ENCODE measurements at places on chromosomes 13 and 19.

- no peak for DNase-seq
These were observed 16.4 kb downstream of the FBN3 start for GRCh38 chr19:8132858-8133458.

GRCh38 chr13:43077906-43078305 lies 54.5 kb downstream of the DNAJC15 start:
- DNase-seq: no peak

DNA sequence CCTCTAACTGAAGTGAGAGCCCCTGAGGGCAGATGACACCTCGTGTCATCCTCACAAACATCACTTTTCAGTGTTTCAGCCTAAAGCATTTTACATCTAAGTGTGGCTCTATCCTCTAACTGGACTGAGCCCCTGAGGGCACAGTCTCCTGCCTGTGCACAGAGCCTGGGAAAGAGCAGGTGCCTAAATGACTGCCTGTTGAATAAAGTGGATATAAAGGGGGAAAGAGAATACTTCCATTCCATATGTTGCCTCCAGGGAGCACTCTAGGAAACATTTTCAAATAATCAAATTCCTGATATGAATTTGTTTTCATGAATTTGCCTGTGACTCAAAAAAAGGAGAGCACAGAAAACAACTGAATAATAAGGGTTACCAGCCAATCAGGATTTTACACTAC lies 32.2 kb downstream of the CNMD start:
- no peak for DNase-seq

GRCh38 chr19:2976609-2977000 lies 759 bp upstream of the TLE6 start:
- no peak for DNase-seq

- DNase-seq: no peak
These were observed 806 bp downstream of the ZNF414 start for GRCh38 chr19:8513036-8513686.

DNA sequence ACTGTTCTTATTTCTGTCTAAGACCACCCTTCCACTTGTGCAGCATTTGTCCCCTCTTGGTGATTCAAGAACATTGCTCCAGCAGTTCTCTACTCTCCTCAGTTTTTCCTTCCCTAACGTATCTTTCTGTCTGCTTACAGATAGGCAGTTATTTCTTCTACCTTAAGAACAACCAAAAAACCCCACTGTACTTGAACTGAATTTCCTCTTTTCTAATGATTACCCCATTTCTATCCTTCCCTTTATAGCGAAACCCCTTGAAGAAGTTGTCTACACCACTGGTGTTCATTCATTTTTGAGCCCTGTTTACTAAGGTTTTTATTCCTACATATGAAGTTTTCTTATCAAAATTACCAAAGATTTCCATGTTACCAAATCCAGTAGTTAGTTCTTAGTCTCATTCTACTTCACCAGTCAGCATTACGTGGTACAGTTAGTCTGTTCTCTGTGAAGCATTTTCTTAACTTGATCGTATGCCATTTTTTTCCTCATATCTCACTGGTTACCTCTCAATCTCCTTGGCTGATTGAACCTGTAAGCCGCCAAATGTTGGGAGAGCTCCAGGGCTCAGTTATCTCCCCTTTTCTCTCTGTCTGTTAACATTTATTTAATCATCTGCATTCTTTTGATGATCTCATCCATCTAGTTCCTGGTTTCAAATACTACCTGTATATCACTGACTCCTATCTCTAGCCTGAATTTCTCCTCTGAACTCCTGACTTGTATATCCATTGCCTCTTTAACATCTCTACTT lies 9.0 kb downstream of the LSM14A start:
- no peak for DNase-seq

DNA sequence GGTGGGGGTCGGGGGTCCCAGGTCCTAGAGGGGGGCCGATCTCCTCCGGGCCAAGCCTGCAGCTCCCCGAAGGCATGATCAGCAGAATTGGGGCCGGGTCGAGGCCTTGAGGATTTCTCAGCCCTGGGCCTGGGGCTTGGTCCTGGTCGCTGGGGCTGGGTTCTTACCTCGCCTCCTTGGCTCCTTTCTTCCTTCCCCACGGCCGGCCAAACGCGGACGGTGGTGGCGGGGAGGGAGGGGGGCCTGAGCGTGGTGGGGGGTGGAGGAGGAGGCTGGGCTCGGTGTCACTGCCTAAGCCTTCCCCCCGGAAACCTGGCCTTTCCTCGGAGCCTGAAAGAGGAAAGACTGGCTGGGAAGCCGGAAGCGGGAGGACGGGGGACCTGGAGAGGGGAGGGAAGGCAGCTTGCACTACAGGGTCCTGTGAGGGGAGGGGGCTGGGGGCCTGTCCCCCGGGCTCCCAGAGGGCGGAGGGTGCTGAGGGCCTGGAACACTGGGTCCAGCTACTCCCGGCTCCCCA lies at the start of gene ZNF579:
TSS of gene ZNF579 (minus strand) at position 221 of the 517 bp plus-strand sequence. CDS start 1,209 bp downstream, outside the sequence.
- peak; percentile 73 for DNase-seq

DNA sequence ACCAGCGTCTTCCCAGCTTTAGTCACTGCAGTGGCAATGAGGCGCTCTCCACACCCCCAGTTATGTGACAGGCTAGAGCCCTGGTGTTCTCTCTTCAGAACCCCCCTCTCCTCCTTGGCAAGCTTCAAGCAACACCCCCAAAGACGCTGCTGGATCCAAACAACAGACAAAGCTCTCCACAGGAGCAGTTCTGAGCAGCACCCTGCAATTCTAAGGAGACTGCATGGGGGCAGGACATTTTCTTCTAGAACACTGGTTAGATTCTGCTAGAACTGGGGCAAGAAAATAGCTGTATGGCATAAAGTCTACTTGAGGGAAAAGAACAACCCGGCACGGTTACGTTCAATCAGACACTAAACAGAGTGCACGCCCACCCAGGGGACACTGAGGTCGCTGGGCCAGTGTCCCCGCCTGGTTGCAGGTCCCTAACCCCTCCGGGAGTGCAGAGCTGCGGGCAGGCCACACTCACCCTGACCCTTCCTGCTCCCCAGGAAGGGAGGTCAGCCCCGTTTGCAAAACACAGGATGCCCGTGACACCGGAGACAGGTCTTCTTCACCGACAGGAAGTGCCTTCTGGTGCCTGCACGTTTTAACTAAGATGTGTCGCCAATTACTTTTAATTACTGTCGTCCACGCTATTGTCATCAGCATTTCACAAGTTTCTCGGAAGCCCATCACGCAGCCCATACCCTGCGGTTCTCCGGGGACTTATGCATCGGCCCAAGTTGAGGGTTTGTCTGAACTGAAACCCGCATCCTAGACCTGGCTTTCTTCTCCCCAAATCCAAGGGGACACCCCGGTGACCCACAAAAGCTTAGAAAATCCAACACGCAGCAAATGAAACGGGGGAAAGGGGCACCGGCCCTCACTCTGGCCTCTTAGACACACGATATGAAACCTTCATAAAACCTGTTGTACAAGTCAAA lies 943 bp downstream of the GJB6 start:
- no peak for DNase-seq

DNA sequence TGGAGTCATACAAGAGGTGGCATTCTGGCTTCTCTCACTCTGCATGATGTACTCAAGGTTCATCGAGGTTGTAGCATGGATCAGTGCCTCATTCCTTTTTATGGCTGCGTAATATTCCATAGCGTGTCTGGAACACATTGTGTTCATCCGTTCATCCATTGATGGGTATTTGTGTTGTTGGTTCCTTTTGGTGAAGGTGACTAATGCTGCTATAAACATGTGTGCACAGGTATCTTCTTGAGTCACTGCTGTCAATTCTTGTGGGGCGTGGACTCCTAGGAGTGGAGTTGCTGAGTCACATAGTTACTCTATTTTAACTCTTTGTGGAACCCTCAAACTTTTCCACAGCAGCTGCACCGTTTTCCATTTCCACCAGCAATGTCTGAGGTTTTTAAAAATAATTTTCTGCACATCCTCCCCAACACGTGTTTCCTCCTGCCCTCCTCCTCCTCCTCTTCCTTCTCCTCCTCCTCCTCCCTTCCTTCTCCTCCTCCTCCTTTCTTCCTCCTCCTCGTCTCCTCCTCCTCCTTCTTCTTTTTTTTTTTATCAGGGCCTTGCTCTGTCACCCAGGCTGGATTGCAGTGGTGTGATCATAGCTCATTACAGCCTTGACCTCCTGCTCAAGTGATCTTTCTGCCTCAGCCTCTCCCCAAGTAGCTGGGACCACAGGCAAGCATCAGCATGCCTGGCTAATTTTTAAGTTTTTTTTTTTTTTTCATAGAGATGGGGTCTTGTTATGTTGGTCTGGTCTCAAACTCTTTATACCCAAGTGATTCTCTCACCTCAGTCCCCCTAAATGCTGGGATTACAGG lies 2.0 kb upstream of the TMEM221 start:
- DNase-seq: no peak

GRCh38 chr13:46773541-46773940 lies 23.4 kb downstream of the ESD start:
- DNase-seq: no peak

DNA sequence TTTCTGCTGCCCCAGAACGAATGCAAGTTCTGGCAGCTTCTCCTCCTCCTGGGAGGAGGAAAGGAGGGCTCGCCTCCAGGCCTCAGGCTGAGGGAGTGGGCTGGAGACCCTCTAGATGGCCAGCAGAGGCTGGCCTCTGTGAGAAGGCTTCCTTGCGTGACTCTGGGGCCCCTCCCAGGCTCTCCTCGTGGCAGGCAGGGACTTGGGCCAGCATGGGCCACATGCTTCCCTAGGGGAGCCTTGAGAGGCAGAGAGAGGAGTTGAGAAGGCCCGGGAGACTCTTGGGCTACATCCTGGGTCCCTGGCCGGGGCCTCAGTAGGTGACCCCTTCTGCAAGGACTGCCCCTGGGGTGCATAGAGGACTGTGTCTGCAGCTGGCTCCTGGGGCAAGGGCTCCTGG lies 25.9 kb downstream of the LYL1 start:
- DNase-seq: no peak

DNA sequence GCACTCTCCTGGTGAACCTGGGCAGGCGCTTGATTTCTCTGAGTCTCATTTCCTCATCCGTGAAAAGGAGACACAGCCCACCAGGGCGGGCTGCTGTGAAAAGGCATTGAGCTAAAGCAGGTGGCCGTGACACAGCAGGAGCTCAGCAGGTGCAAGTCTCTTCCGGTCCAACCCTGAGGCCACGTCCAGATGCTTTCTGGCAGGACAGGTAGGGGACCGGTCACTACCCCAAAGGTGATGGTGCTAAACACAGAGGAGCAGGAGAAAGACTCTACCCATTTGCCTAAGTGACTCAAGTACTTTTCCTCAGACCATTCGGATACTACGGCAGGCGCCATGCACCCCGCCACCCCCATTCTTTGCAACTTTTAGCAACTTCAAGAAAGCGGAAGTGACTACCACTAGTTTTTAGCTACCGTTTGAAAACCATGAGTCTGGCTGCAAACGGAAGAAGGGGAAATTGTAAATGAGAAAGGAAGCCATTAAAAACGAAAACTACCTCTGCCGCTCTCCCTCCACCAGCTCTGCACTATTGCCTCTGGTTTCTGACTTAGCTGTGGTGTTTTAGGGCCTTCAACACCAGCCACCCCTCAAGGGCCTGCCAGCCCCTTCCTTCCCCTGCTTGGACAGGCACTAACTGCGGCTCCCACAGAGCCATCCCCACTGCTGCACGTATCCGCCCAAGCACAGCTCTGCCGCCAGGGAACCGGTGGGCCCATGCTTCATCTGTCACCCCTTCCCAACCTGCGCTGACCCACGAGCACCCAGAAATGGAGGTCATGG lies 4.8 kb downstream of the PPP6R1 start:
- no peak for DNase-seq

- no peak for DNase-seq
These were observed 2.0 kb downstream of the NPAS1 start for GRCh38 chr19:47021536-47022139.

DNA sequence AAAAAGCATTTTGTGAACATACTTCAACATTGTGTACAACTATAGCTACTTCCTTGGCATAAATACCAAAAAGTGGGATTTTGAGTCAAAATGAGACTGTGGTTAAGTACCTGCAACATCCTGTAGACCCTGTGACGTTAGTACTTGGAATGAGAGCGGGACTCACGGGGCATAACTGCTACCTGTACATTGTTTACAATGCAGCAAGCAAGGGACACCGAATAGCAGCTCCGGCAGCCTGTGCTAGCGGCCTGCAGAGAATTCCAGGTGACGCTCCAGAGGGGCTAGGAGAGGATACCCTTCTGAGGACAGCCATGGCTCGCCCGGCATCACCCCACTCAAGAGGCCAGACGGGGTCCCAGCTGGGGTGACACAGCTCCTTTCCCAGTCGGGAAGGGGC lies 824 bp upstream of the ZNF331 start:
- DNase-seq: no peak

DNA sequence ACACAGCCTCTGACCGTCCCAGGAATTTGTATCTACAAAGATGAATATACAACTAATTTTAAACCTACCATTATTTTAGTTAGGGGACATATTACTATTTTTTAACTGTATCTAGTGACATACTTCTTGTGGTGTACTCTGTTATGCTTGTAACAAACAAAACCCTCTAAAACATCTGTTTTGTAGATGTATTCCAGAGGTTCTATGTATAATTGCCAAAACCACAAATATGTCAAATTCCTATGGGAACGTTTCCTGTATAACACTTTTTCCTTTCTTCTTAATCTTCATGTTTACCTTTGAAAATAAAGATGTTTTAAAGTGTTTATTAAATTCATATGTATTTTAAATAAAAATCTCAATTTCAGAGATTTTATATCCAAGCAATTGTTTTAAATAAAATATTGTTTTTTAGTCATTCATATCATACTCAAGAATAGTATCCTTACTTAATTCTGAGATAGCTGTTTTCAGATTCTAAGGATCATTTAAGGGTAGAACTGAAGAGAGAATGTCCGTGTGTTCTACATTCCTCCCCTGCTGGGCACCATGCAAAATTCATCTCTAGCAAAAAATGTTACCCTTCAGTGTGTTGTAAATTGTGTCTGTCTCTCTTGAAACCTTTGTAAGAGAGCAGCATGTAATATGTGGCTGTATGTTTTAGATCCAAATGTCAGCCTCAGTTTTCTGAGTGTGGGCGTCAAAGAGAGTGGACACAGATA lies 1327.7 kb downstream of the EFNB2 start:
- DNase-seq: no peak

- no peak for DNase-seq
These were observed 151.8 kb upstream of the TMTC4 start for GRCh38 chr13:100826441-100826840.

- DNase-seq: peak; percentile 90
These were observed at the start of gene MIPEP for GRCh38 chr13:23888658-23889614. TSS of gene MIPEP (minus strand) at chr13:23889400. CDS start at chr13:23889320, 80 bp downstream.

DNA sequence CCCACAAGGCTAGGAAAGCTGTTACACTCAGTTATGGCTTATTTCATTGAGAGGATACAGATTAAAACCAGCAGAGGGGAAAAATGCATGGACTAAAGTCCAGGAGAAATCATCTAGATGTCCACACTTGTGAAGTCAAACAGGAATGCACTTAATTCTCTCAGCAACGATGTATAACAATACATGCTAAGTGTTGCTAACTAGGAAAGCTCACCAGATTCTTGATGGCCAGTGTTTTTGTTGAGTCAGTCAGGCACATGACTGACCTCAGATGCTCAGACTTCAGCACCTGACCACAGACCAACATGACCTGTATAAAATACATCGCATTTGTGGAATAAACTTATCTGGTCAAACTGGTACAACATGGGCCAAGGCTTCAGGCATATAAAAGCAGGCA lies 470.2 kb upstream of the PRR20A start:
- DNase-seq: no peak

Measured in fibroblast of the conjunctiva (primary cell).